ENCODE measurements at places on chromosomes 11 and 22. TPM values are rescaled to one million over a fixed set of nuclear protein-coding genes. Genes with fewer than 3 reads are reported as not detected.

- DNase-seq: no peak
These were observed 313.5 kb downstream of the BRD1 start for GRCh38 chr22:49514211-49514610.

- no peak for DNase-seq
These were observed 19.3 kb downstream of the CREB3L1 start for GRCh38 chr11:46296528-46297448.

- no peak for DNase-seq
These were observed 435.5 kb downstream of the RAB38 start for GRCh38 chr11:87739766-87740165.

Gene SLC22A25
- total RNA-seq: not detected

Gene TBX10
- 5.7 TPM for total RNA-seq

- DNase-seq: no peak
These were observed 45.7 kb upstream of the NAV2 start for GRCh38 chr11:19666951-19667350.

GRCh38 chr22:31212783-31213629, 908 bp downstream of the LIMK2 start:
- DNase-seq: peak; percentile 35

GRCh38 chr11:65440831-65441499, 18.4 kb downstream of the NEAT1 start:
- DNase-seq: peak; percentile 91

- no peak for DNase-seq
These were observed 12.9 kb downstream of the ABTB2 start for GRCh38 chr11:34344768-34345539.

DNA sequence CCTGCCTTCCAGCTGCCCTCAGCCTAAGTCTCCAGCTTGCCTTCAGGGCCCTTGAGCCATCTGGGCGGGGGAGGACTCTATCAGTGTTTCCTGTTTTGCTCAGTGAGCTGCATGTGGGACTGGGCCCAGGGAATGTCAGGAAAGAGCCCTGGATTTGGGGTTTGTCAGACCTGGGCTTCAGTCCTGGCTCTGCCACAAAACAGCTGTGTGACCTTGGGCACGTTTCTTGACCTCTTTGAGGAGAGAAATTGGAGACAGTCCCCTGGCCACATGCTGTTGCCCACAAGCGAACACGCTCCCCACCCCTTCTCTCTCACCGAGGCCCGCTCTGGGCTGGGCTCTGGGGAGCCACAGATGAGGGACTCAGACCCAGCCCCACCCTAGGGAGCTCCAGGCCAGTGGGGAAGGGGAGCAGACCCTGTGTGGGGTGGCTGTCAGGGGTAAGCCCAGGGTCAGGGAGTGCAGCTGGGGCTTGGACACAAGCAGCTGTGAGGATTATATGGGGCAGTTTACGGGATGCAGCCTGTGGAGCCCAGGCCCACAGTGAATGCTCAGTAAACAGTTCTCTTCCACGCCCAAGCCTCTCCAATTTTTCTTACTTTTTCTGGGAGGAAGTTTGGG, 12.3 kb downstream of the MYO7A start:
- DNase-seq: no peak

GRCh38 chr11:68012843-68013610, 2.9 kb downstream of the ALDH3B1 start:
- DNase-seq: no peak

- no peak for DNase-seq
These were observed 44.0 kb upstream of the ATXN10 start for GRCh38 chr22:45627489-45628233.

- DNase-seq: peak; percentile 8
These were observed 571 bp downstream of the CCDC15 start for GRCh38 chr11:124954590-124954955.

Gene MUC5B
- total RNA-seq: not detected

Gene GSTT2B
- total RNA-seq: not detected

GRCh38 chr11:57917632-57918031, 106.0 kb upstream of the OR9Q1 start:
- no peak for DNase-seq

- no peak for DNase-seq
These were observed 16.7 kb downstream of the STARD10 start for GRCh38 chr11:72776844-72777754.

Gene SLC5A12
- not detected for total RNA-seq

DNA sequence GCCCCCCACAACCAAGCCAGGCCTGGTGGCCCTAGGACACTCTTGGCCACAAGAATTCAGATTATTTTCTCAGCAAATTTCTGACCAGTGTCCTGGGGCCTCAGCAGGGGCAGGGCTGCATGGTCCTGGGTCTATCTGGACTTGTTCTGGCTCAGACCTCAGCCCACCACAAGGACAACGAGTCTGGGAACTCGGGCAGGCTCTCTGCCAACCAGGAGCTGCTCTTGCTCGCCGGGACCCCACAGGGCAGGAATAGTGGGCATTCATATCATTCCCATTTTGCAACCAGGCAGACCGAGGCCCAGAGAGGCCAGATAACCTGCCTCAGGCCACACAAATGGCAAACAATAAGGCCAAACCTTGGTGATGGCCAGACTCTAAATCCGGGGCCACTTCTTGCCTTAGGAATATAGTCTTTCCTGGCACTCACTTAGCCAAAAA, 75.4 kb upstream of the WNT7B start:
- DNase-seq: no peak

GRCh38 chr11:73156686-73157085, 14.6 kb upstream of the FCHSD2 start:
- DNase-seq: no peak

DNA sequence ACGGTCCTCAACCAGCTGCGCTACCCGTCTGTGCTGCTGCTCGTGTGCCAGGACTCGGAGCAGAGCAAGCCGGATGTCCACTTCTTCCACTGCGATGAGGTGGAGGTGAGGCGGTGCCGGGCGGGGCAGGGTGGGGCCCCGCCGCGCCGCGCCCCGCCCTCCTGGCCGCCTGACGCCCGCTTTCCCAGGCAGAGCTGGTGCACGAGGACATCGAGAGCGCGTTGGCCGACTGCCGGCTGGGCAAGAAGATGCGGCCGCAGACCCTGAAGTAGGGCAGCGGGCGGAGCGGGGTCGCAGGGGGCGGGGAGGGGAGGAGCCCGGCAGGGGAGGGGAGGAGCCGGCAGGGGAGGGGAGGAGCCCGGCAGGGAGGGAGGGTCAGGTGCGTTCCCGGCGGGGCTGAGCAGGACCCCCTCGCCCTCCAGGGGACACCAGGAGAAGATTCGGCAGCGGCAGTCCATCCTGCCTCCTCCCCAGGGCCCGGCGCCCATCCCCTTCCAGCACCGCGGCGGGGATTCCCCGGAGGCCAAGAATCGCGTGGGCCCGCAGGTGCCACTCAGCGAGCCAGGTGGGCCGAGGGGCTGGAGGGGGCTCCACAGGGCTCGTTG, 14.7 kb downstream of the EPS8L2 start:
- peak; percentile 46 for DNase-seq

Gene ABTB2
- total RNA-seq: 0.07 TPM

DNA sequence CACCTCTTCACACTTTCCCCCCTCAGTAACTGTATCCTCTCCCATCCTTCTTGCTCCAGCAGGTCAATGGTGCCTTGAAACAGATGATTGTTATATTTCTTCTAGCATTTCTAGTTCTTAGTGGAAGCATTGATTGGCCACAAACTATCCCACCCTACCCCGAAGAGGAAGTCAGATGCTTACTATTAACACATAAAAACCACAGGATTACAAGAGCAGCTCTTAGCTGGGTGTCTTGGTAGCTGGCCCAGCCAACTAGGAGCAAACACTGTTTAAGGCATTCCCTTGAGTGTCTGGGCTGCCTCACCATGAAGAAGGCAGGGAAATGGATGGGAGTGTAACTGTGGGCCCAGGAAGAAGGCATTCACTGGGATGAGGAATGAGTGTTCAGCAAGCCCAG, 176.6 kb downstream of the GRIK4 start:
- DNase-seq: no peak

GRCh38 chr11:130308886-130309285, 5.8 kb downstream of the ZBTB44 start:
- no peak for DNase-seq

DNA sequence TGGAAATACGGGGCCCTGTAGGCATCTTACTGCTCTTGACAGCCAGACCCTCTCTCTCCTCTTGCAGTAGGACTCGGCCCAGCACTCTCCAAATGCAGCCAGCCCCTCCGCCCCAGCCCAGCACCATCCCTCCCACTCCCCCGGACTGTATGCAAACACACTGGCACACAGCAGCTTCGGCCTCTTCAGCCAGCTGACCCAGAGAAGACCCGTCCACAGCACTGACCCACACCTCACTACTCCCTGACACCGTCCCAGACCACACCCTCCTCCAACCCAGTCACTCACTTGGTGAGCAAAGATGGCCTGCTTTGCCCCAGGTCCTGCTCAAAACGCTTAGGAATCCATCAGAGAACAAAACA, 164.6 kb downstream of the IGLL1 start:
- no peak for DNase-seq

GRCh38 chr11:35239471-35240075, 100.6 kb downstream of the CD44 start:
- DNase-seq: no peak

Gene GGT5
- not detected for total RNA-seq

- DNase-seq: peak; percentile 97
These were observed 6.8 kb downstream of the ALDH3B2 start for GRCh38 chr11:67667490-67668191.

GRCh38 chr11:70755410-70756158, 357.3 kb downstream of the CTTN start:
- DNase-seq: peak; percentile 39

GRCh38 chr11:46903846-46904245, 14.5 kb downstream of the LRP4 start:
- DNase-seq: peak; percentile 21

DNA sequence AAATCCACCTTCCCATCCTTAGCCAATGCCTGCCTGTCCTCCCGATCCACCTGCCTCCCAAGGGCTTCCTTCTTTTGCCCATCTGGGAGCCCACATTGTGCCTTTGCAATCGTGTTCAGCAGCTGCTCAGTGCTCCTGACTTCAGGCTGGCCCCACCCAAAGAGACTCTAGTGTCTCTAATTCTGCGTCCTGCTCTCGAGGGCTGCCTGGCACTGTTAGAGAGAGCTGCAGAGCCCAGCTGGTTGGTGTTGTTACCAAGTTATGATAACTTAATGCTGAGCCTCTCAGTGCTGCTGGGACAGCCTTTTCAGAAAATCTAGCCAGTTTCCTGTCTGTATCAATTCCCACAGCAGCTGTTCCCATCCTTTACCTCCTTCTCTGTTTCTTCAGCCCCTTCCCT, 69.1 kb downstream of the MICAL2 start:
- no peak for DNase-seq

Gene CARNS1
- total RNA-seq: 0.41 TPM

DNA sequence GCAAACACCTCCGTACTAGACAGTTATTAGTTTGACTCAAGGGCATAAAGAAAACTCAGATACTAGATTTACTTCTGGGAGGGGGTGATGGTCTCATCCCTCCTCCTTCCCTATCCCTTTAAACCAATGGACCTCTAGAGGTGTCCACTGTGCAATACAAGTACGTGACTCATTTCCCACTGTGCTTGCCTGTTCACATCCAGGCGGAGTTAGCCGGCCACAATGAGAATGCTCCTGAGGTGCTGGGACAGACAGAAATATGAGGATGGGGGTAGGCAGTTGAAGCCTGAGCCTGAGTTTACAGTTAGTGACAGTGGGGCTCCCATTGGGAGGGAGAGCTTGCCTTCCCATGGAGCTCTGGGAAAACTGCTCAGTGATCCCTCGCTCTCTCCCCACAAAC, 8.4 kb upstream of the PMM1 start:
- no peak for DNase-seq

DNA sequence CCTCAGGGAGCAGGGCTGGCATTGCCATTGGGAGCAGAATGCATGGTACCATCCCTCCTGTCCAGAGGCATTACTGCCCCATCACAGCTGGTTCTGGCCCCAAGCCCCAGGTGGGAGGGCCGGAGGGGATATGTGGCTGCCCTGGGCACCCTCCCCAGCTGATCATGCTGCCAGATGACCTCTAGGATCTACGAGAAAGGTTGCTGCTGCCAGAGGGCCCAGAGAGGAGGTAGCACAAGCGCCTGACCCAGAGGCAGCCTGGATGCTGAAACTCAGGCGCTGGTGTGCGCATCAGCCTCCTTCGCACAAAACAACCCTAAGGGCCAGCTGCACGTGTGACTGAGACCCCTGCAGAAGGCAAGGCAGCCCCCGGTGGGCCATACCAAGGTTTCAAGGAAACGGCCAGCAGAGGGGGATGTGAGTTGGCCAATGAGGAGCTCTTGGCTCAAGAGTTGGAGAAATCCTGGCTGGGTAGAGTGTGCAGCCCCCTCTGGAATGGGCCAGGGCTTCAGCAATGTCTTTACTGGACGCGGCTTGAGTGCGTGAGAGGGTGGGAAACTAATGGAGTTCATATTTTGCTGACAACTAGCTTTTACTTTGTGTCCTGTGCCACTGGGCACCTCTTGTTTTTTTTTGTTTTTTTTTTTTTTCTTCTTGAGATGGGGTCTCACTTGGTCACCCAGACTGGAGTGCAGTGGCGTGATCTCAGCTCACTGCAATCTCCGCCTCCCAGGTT, 88.3 kb upstream of the PARVA start:
- no peak for DNase-seq

GRCh38 chr11:36012455-36012854, 68.6 kb downstream of the LDLRAD3 start:
- no peak for DNase-seq

GRCh38 chr22:32733923-32734514, 67.5 kb upstream of the TIMP3 start:
- no peak for DNase-seq

GRCh38 chr11:128757886-128758612, 64.2 kb downstream of the FLI1 start:
- DNase-seq: peak; percentile 23

All from OCI-LY7 (cell line).